ENCODE measurements at places on chromosomes 4 and X. TPM values are rescaled to one million over a fixed set of nuclear protein-coding genes. Genes with fewer than 3 reads are reported as not detected.

The PNCK gene
- total RNA-seq, result 24.1 TPM

GRCh38 chr4:98536631-98537030 is 121.8 kb downstream of the TSPAN5 start:
- DNase-seq, result no peak

- no peak for DNase-seq
Observed at GRCh38 chr4:170805352-170805751, 715.6 kb upstream of the AADAT start.

GRCh38 chrX:124501586-124501985 is 155.2 kb downstream of the SH2D1A start:
- DNase-seq, result no peak

DNA sequence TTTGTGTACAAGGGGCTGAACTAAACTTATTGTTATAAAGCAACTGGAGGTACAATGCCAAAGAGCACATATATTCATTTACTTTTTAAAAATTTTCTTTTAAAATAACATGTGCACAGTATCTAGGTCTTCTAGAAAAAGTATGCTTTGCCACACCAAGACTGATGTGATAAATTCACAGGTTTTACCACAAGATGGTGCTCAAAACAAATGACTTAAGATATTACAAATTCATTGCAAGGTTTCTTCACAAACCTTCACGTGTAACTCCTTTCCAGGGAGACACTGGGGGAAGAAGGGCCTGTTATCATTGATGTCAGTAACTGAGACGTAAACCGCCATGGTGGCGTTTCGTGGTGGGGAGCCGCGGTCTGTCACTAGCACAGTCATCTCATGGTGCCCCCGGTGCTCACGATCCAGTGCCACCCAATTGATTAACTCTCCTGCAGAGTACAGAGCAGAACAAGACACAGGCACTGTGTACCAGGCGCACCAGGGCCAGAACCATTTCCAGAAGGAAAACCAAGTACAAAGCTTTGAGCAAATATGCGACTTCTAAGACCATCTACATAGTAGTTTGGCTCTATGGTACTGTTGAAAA is 162.2 kb downstream of the DCHS2 start:
- peak; percentile 69 for DNase-seq

All from umbilical cord (tissue), 2 donors.